ENCODE measurements at places on chromosomes 11 and 22.

DNA sequence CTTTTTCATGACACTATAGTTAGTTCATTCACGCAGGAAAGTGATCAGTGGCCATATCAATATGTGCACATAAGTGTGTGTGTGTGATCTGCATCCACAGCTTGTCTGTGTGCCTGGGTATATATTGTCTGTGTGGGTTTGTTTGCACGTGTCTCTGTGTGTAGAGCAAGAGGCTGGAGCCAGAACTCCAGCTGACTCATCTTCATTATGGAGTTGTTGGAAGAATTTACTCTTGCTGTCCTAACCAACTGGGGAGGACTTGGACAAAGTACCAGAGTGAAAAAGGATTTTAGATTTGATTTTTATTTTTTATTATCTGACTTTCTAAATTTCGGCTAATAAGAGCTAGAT is 63.9 kb downstream of the TP53I11 start:
- no peak for ATAC-seq

DNA sequence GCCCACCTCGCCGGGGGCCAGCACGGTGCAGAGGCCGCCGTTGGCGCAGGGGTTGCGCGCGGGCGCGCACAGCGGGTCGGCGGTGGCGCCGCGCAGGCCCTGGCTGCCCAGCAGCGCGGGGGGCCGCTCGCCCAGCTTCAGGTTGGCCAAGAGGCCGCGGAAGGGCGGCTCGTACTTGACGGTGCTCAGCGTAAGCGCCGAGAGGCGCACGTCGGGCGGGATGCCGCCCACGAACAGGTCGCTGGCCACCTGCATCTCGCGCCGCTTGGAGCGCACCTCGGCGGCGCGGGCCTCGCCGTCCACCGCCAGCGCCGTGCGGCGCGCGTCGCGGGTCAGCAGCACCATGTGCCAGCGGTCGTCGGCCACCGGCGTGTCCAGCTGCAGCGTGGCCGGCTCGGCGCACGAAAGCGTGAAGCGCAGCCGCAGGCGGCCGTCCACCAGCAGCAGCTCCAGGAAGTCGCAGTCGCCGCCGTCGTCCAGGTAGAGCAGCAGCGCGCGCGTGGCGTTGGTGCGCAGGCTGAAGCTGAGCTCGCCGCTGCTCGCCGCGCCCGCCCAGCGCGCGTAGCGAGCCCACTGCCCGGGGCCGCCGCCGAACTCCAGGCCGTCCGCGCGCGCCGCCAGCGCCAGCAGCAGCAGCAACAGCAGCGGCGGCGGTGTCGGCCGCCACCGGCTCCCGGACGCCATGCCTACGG is 9.8 kb downstream of the NRXN2 start:
- ATAC-seq = no peak

DNA sequence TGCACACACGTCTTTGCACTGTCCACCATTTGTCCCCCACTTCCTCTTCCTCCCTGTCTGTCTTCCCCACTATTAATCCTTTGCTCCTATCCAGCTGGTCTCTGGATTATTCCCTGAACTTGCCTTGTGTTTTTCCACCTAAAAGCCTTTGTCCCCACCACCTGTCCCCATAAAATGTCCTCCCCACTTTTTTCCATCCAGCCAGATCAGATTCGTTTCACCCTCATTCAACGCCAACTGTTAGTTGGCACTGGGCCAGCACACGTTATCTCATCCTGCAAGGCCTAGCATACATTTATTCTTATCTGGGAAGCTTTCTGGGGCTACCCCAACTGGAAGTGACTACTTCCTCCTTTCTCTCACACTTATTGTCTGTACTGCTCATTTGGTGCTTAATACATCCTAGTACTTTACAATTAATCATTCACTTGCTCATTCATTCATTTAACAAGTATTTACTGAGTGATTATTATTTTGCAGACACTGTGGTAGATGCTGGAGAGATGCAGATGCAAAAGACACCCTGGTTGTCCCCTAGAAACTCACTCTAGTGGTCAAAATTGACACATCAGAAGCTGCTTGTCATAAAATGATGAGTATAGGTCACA is 96.2 kb downstream of the RASSF10 start:
- ATAC-seq = no peak

GRCh38 chr11:58919561-58919960 is 19.7 kb upstream of the GLYATL1 start:
- ATAC-seq = no peak

DNA sequence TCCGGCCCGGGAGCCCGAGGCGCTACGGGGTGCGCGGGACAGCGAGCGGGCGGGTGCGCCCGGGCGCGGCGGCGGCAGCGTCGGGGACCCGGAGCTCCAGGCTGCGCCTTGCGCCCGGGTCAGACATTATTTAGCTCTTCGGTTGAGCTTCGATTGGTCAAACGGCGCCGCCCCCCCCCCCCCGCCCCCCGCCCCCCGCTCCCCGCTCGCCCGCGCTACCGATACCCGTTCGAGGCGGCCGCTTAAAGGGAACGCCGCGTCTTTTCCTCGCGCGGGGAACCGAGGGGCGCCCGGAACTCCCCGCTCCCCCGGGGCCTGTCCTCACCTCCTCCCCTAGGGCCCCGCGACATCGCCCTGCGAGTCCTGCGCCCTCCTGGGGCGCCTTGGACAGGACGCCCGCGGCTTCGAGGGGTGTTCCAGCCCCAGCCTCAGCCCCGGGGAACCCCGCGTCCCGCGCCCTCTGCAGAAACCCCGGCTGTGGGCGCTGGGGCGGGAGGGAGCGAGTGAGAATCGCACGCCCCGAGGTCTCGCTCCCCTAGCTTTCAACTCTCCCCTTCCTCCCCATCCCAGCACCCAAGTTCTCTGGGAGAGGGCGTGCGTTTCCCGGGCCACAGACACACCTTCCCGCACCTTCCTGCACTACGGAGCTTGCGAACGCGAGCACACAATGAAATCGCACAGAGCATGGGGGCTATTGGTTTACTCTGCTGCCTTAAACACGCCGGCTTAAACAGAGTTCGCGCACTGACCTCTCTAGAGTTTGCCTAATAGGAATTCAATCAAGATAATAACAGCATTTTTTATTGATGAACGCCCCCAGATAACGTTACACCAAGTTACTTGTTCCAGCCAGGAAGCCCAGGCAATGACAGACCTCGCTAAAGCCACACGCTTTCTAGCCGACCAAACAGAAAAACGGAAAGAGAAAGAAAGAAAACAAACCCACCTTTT is at the start of gene BDNF:
Gene BDNF, minus strand, starts transcription at position 105 of the 951 bp plus-strand sequence. CDS start 41,891 bp downstream, outside the sequence.
- ATAC-seq = peak; percentile 4

GRCh38 chr11:5151713-5152153 is 2.8 kb downstream of the OR52A1 start:
- peak; percentile 50 for ATAC-seq

DNA sequence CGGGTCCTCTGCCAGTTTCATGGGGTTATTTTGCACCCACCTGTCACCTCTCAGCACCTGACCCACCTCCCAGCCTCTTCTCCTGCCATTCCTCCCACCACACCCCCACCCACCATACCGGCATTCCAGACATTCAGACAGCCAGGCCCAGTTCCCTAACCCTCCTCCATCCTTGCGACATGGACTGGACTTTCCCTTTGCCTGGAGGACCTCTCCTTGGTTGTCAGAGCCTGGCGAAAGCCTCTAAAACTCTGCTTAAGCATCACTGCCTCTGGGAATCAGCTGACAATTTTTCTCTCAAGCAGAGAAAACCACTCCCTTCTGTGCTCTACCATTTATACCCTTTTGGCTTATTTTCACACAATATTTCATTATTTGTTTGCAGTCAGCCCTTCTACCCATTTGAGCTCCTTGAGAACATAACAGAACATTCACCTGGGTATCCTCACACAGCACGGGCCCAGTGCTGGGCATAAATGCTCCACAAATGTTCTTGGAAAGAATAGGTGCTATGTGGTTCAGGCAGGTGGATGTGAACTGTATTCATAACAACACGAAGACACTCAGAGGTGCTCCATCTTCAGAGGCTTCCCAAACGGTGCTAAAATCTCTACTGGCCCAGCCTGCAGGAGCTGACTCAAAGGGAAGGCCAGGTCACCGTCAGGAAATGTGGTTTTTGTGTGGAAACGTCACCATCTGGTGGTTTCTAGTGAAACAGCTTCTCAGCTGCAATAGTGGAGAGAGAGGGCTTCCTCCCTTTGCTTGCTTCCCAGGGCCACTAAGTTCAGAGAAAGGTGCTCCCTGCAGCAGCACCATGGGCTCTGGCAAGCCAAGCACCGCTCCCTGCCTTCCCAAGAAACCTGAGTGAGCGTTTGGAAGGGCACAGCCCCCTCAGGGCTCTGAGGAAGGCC is 10.4 kb downstream of the SPATA19 start:
- no peak for ATAC-seq

DNA sequence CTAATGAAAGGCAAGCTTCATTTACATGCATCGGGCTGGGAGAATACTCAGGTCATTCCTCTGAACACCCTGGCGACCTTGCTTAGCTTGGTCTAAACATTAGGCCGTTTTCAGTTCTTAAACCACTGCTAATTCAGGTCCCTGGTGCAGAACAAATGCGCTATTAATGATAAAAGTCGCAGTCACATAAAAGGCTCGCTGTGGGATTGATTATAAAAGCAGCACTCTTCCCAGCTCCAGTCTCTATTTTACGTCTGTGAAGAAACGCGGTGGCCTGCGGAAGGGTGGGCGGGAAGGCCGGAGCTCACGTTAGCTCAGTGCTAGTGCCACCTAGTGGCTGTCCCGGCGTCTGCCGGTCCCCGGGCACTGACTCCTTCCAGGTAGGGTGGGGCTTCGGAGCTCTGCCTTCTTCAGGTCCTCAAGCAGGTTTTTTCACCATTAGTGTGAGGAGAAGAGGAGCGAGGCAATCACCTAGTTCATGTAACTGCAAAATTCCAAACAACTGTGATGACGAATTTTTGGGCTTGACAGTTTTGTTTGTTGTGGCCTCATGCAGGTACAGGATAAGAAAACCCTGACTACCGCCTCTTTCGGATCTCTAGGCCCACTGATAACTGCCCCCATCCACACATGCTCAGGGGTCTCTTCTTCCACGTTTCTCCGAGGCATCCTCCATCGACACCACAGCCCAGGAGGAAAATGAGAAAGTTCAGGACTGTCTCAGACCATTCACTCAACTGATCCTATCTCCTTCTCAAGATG is 66.5 kb upstream of the CLMP start:
- no peak for ATAC-seq

- ATAC-seq = no peak
Measured at GRCh38 chr22:20577045-20577444, 69.6 kb downstream of the MED15 start.

DNA sequence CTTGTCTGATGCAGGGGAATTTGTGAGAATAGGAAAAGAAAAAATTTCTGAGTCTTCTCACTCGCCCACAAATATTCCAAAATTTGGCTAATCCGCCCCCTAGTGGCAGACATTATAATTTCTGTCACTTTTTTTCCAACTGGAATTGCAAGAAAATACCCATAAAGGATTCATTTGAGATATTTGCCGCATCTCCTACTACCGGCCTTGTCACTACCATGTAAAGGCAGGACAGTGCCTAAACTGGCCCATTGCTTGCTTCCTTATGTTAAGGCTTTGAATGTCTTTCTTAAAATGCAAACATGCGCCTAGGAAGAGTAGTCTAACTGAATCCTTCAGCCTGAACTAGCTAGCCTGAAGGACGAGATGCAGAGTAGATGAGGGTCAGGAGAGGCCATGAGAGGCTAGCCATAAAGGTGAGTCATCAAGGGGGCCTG is 9.3 kb upstream of the CEP295 start:
- ATAC-seq = no peak

GRCh38 chr11:72618803-72619202 is 55.4 kb downstream of the PDE2A start:
- no peak for ATAC-seq

DNA sequence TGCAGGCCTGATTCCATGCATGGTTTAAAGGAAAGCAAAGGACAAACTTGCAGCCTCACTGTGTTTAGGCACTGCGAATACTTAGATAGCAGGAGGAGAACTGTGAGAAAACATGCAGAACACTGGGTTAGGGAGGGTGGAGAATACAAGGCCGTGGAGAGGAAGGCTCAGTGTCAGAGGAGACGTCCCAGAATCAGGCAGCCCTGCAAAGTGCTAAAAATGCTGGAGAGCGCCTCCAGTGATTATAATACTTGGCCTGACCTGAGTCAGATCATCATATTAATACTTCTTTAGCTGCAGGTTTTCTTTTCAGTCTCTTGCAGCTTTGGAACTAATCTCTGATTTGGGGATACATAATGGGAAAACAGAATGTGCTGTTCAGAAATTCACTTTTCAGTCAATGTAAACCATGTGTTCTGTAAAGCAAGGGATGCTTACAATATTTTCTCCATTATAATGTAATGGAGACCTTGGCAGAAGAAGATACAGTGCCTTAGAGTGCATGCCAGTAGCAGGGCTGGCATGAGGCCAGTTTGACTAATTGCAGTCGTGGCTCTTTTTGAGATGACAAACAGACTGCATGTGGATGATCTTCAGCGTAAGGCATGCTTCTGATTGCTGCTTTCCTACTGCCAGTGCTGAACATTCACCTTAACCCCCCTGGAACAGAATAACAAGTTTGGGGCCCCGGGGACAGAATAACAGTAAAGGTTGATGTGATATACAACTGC is 16.8 kb downstream of the EXT2 start:
- ATAC-seq = no peak

Data from stimulated activated memory B cell treated with anti-CD40 and anti-IgM and Interleukin-4, amounts not matched to agents 10 μg/mL and 1 μg/mL and 100 μg/mL, for 72 hours (primary cell).